ENCODE measurements at places on chromosomes 16 and 17.

GRCh38 chr16:77300256-77300655, 101.0 kb downstream of the SYCE1L start:
- DNase-seq, result no peak

DNA sequence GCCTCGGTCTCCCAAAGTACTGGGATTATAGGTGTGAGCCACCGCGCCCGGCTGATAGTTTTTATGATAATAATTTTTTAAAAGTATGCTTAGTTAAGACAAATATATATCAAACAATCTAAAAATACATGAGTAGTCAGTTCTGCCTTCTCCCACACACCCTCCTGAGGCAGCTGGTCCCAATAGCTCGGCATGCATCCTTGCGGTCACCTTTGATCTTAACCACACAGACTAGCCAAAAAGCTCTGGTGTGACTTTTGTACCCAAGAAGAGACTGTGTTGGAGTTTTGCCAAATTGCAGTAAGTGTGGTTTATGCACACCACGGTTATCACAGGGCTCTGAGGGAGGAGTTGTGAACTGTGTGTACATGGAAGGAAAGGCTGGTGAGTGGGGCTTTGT, 25.6 kb downstream of the ATP6V0A1 start:
- peak; percentile 78 for DNase-seq

DNA sequence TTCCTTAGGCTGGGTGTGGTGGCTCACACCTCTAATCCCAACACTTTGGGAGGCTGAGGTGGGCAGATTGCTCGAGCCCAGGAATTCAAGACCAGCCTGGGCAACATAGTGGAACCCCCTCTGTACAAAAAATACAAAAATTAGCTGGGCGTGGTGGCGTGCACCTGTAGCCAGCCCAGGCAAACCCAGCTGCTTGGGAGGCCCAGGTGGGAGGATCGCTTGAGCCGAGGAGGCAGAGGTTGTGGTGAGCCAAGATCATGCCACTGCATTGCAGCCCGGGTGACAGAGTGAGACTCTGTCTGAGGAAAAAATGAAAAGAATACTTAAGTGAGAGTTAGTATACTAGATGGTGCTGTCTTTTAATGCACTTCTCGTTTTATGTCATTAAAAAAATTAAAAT, 15.1 kb downstream of the PPM1D start:
- DNase-seq, result no peak

DNA sequence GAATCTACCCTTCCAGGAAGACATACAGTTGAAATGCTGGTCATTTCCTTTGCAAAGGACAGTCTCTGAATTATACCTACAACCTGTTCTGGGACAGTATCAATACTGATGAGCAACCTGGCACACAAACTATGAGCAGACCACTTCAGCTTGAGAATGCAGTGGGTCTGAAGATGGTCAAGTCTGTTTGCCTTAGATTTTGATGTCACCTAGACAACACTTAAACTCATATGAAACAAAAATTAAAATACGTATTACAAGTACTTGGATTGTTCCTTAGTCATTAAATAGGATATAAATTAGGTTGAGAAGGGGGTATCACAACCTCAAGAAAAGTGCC, 3.5 kb downstream of the SRSF2 start:
- no peak for DNase-seq

DNA sequence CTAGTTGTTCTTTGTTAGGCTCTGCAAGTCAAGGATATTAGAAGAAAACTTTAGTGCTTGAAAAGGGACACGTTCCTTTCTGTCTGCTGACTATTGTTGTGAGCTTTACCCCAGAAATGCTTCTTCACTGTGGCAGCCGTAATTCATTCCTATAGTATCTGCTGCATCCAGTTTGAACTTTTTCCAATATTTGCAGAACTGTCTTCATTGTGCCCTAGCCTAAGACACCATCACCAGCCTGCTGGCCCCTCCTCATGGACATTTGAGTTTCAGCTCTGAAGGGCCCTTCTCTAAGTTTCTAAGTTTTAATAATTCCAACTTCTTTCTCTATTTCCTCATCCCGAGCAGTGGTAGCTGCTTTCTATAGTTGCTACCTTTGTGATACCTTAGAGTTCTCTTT, 91.7 kb downstream of the SLC39A11 start:
- no peak for DNase-seq

DNA sequence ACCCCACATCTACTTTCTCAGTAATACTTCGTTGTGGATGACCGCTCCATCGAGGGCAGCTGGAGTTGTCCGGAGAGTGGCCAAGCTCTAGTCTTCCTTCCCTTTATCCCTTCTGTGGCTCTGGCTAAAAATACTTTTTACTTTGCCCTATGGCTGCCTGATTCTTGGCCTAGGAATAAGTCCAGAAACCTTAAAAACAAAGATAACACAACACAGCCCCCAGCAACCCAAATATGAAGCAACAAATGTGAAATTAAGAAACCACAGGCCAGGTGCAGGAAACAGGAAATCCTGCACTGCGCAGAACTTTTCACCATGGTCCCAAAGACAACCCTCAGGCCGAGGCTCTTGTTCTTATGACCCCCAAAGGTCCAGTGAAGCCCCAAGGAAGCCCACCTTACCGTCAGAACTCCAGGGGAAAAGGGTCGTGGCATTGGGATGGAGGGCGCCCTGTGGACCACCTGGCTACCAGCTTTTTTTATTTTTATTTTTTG, 26.0 kb downstream of the TK2 start:
- DNase-seq, result peak; percentile 51

DNA sequence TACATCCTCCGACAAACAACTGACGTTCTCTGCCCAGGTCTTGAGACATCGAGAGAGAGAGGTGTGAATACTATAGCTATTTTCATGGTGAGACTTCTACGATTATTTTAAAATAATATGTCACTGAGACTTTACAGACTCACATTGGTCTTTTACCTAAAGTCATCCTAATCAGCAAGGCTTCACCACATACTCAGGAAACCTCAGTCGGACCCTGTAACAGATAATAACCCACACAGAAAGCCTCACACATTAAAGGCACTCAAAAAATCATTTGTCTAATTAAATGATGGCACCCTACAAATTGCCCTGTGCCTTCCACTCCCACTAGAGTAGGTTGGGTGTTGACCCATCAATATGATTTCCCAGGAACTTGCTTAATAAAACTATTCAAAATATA, 19.8 kb upstream of the SLC39A11 start:
- no peak for DNase-seq

DNA sequence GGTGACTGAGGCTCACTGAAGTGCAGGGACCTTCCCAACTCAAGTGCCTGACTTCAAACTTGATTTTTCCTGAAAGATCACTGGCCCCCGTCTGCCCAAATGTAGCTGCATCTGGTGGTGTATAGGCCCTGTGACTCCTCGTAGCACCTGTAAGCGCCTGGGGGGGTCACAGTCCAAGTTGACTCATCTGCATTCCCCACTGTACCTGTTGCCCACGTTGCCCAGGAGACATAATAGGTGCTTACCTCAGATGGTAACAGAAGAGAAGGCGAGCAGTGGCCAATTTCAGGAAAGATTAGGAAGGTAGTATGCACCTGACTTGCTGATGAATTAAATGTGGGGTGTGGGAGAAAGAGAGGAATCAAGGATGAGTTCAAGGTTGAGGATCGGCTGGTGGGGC, 44.1 kb upstream of the EMP2 start:
- no peak for DNase-seq

DNA sequence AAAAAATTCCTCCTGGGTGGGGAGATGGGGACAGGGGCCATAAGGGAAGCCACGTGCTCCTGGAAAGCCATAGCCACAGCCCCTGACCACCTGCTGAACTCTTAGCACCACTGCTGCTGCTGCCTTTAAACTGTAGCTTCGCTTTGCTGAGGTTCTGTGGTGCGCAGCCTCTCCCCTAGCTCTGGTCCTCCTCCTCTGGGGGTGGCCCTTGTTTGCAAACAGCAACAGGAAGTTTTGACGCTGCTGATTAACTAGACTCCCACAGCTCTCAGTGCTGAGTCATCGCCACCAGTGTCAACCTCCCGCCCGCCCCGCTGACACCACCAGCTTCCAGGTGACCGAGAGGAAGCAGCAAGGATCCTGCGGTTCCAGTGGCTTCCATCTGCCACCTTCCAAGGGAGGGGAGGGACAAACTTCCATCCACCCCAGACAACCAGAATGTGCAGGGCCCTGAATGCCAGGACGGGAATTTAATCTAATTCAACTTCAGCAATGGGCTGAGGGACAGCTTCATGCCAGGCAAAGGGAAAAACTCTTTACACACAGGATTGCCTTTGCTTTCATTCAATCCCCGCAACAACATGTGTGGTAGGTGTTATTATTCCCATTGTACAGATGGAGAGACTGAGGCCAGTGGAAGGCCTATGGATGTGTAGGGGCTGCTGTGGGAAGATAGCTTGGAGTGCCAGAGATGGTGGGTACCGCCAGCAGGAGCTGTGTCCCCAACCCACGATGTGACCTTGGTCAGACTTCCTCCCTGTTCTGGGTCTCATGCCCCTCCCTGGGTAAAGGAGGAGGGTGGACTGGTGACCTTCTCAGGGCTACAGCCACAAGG, 8.1 kb upstream of the KIFC3 start:
- peak; percentile 82 for DNase-seq

DNA sequence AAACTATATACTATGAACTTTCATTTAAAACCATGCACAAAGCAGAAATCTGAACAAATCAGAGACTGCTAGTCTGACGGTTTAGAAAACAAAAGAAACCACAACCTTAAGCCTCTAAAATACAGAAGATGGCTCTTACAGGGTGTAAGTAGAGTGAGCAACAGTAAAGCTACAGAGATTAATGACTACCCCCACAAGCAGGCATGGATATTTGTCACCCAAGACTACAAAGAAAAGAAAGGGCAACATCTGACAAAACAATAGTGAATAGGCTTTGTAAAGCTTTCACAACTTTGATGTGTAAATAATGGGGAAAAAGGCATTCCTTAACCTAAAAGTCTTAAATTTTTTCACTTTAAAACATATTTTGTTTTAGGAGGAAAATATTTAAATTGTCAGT, 75.0 kb downstream of the SPAG9 start:
- DNase-seq, result no peak

GRCh38 chr17:33580215-33580614, 287.1 kb upstream of the ASIC2 start:
- no peak for DNase-seq

GRCh38 chr17:66610361-66611133, 224.4 kb upstream of the CACNG5 start:
- no peak for DNase-seq

GRCh38 chr17:40015998-40016985, 1.1 kb downstream of the CSF3 start:
- DNase-seq, result no peak

GRCh38 chr17:33239702-33240101, 53.4 kb downstream of the ASIC2 start:
- no peak for DNase-seq

- DNase-seq, result no peak
These were observed 59.1 kb downstream of the C17orf67 start for GRCh38 chr17:56774650-56775049.

DNA sequence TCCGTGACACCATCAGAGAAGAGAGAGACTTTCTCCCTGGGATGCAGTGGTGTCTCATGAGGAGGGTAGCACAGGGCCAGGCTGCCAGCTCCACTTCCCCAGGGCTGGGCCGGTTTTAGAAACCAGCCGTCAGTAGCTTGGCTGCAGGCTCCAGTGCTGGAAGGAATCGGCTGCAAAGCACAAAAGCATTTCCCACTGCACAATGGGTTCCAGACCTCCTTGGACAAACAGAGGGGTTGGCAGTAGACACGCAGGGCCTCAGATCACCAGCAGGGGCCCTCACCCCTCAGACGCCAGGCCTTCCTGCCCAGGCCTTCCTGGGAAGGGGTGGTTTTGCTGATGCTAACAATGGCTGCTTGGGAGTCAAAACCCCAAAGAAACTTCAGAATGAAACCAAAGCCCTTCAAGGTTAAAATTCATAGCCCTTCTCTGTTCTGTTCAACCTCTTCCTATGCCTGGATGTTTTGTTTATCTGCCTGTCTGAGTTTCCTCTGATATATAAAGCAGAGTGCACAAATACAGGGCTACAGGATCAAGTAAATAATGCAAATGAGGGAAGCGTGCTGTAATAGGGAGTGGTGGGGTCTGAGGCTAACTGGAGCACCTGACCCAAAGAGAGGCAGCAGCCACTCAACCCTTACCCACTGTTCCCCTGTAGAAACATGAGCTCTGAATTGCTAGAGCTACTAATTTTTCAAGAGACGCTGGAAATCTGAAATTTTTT, 26.2 kb downstream of the TEKT5 start:
- DNase-seq, result no peak

GRCh38 chr16:20259541-20259940, 67.8 kb downstream of the GP2 start:
- DNase-seq, result no peak

GRCh38 chr17:76478097-76478496, 10.7 kb downstream of the AANAT start:
- DNase-seq, result no peak

DNA sequence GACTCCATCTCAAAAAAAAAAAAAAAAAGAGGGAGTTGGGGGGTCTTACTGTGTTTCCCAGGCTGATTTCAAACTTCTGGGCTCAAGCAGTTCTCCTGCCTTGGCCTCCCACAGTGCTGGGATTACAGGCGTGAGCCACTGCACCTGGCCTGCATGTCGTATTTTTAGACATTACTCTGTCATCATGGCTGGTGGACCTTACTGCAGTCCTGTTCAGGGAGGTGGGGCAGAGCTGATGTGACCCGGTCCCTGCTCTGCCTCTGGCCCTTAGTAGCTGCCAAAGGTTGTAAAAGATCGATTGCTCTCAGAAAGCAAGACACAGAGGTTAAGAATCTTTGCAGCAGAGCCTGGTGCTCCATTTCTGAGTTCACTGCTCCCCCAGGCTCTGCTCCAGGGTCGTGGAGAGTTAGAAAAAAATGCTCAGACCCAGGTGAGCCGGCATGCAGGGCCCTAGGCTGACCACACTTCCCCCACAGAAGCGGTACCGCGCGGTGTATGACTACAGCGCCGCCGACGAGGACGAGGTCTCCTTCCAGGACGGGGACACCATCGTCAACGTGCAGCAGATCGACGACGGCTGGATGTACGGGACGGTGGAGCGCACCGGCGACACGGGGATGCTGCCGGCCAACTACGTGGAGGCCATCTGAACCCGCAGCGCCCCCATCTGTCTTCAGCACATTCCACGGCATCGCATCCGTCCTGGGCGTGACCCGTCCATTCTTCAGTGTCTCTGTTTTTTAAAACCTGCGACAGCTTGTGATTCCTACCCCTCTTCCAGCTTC, 7.1 kb upstream of the LASP1NB start:
- DNase-seq, result no peak

DNA sequence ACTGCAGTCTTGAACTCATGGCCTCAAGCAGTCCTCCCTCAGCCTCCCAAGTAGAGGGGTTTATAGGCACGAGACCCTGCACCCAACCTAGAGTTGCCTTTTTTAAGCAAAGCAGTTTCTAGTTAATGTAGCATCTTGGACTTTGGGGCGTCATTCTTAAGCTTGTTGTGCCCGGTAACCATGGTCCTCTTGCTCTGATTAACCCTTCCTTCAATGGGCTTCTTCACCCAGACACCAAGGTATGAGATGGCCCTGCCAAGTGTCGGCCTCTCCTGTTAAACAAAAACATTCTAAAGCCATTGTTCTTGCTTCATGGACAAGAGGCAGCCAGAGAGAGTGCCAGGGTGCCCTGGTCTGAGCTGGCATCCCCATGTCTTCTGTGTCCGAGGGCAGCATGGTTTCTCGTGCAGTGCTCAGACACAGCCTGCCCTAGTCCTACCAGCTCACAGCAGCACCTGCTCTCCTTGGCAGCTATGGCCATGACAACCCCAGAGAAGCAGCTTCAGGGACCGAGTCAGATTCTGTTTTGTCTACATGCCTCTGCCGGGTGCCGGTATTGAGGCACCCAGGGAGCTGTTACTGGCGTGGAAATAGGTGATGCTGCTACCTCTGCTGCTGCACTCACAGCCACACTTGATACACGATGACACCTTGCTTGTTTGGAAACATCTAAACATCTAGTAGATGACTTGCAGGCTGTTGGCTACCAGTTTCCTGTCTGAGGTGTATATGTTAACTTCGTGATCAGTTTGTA, 3.3 kb downstream of the RPL13 start:
- no peak for DNase-seq
